Activated T-cell treated with anti-CD3 and anti-CD28 coated beads for 24 hours (primary cell): ENCODE measurements at places on chromosomes 7 and 10.

DNA sequence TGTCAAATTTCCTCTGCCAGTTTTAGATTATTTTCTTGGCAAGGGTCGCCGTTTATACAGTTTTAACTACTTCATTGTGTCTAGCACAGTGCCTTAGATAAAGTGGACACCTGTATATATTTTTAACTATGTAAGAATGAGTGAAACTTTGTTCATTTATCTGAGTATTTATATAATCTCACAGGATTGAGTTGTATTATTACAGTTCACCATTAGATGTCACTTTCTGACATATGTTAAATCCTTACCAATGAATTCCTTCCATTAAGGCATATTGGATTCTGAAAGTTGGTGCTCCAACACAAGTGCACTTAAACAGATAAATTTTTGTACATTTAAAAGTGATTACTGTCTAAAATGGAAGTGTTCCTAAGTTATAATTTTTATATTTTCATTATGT lies 43.0 kb downstream of the ZMYND11 start:
- no peak for DNase-seq

DNA sequence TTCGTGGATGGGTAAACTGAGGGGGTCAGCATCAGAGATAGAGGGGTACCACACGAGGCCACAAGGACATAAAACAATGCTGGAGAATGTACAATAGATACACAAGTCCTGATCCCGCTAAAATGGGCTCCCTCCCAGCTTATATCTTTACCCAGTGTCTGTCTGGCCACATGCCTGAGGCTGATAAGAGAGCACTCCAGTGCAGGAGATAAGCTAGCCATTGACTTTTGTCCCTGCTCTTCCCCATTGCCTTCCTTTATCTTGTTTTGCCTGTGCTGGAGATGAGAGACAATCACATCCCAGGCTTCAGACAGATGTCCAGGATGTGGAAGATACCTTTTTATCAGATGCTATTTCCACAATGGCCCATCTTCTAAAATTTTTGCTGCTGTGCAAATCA lies 6.0 kb downstream of the GAD2 start:
- no peak for DNase-seq

DNA sequence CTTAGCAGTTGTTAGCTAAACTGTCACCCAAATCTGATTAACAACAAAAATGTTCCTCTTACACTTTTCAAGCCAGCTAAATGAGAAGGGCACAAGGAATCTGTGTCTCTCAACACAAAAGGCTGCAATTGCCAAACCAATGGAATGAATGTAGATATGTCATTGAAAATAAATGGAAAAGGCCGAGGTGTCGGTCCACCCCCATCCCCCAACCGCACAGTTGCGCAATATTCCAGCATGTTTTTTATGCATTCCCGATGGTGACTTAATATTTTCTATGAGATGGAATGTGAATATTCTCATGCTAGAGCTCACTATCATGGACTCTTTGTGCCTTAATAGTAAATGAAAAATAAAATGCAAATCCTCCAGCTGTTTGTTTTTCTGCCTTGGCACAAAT lies 181.6 kb upstream of the LRGUK start:
- DNase-seq = no peak

GRCh38 chr7:47442605-47442865 lies 139.4 kb downstream of the TNS3 start:
- DNase-seq = no peak

DNA sequence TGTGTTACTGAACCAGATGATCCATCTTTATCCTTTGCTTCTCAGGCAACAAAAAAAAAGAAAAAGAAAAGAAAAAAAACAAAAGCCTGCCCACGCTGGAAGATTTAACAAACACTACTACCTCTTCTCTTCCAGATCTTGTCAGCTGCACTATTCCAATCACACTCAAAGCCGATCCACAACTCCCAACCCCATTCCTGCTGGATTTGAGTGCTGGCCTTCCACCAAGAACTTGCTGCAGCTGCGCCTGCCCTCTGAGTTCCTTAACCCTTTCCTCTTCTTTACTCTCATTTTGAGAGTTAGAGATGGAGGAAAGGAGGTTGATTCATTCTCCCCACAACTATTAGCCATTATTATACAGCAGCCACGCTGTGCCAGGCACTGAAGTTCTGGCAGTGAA lies 16.0 kb upstream of the ITGA8 start:
- no peak for DNase-seq

- no peak for DNase-seq
Observed at GRCh38 chr7:151645311-151645710, 125.6 kb upstream of the RHEB start.

DNA sequence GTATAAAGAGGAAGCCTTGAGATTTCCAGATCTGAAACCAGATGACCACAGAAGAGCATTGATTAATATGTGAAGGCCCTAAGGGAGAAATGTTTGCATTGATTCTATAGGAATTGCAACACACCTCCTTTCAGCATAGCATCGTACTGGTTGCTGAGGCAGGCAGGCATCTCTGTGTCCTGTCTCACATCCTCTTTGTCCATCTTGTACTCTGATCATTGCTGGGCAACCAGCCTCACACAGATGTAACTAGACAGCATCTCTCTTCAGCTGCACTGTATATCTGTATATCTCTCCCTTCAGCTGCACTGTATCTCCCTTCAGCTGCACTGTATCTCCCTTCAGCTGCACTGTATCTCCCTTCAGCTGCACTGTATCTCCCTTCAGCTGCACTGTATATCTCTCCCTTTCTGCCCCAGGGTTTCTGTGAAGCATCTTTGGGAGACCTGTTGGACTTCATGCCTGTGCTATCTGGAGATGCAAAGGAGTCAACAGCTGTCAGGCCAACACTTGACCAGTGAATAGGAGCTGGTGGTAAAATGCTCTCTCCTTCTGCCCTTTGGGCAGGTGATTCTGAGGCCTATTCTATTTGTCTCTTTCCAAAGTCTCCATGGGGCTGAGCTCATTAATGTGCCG lies 40.3 kb downstream of the TMEM178B start:
- DNase-seq = no peak
